ENCODE measurements at places on chromosomes 1 and 21.

DNA sequence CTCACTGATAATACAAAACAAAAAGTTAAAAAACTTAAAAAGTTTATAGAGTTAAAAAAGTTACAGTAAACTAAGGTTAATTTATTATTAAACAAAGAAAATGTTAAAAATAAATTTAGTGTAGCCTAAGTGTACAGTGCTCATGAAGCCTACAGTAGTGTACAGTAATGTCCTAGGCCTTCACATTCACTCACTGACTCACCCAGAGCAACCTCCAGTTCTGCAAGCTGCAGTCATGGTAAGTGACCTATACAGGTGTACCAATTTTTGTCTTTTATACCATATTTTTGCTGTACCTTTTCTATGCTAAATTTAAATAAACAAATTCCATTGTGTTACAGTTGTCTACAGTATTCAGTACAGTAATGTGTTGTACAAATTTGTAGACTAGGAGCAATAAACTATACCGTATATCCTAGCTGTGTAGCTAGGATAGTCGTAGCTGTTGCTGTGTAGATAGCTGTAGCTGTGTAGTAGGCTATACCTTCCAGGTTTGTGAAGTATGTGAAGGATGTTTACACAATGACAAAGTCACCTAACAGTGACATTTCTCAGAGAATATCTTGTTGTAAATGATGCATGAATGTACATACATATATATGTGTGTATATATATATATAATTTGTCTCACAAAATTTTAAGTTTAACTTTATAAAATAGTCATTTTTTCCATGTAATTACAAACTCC lies 140.2 kb downstream of the TGFB2 start:
- no peak for DNase-seq

GRCh38 chr21:27825035-27825434 lies 858.1 kb upstream of the ADAMTS5 start:
- no peak for DNase-seq

DNA sequence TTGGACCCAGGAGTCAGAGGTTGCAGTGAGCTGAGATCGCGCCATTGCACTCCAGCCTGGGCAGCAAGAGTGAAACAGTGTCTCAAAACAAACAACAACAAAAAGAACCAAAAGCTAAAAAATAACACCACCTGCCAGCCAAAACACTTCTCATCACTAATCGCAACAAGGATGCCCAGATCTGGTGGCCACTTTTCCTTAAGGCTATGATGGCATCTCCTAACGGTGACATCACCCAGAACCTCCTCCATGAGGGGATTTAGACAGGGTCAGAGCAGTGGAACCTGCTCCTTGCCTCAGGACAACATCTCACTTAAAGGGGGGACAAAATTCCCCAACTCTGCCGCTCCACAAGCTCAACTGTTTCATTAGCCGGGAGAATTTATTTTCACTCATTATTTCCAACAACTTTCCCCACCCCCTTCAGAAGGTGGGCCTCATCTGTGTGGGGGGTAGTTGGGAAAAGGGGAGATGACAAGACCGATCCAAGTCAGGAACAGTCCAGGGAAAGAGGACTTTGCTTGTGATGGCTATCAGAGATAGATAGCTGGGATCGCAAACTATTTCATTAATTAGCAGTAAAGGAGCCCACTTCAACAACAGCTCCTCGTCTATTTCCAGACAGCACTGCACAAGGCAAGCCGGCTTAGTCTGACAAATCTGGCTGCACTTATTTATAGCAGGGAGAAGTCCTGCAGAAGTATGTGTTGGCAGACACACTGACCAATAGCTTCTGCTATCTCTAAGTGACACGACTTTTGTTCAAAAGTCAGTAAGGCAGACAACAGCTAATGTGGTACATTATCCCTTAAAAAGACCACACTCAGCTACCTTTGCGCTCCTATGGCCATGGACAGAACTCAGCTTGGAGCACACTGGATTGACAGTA lies 2.6 kb downstream of the PABPC4 start:
- DNase-seq, result no peak

DNA sequence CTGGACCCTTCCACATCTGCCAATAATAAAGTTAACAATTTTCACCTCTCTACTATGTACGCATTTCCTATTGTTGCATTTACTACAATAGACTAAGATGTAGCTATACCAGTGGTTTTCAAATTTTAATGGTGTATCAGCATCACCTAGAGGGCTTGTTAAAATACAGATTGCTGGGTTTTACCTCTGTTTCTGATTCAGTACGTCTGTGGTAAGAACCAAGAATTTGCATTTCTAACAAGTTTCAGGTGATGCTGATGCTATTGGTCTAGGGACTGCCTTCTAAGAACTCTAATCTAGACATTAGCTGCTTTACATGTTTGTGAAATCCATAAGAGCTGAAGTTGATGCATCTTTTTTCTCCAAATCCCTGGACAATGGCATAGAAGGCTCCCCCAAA lies 59.7 kb downstream of the ERICH3 start:
- DNase-seq, result no peak

DNA sequence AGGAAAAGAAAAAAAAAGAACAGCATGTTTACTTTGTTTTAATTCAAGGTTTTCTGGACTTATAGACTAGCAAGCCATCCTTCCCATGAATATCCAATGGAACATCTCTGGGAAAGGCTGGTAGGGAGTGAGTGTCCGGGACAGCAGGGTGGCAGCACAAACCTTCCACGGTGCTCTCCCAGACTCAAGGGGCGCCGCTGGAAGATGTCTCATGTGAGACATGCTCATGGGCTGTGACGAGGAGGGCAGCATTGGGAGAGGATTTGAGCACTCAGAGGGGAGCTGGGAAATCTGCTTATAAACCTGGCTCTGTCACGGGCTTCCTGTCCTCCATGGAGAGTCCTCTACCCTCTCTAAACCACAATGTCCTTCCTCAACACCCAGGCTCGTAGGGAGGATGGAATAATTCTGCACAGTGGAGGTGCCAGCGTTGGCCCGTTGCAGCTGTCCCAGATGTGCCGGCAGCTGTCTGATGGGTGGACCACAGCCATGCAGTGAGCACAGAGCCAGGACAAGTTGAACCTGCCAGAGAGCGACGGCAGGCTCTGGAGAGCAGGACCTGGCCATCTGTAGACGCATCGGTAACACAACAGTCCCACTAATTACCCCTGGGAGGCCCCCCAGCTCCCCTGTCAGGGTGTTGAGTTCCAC lies 100.1 kb upstream of the IGSF21 start:
- no peak for DNase-seq

DNA sequence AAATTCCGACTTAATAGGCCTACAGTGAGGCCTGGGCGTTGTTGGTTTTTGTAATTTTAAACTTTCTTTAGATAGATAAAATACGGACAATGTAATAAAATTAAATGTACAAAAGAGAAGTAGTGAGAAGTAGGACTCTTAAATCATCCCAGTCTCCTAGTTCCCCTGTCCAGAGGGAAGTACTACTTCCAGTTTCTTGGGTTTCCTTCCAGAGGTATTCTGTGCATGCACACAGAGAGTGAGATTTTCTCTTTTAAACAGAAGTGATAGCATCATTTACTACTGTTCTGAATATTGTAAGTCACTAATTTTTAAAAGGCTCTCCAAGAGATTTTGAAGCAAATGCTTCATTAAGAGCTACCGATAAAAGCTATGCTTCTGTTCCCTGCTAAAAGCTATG lies 7.2 kb upstream of the FNBP1L start:
- DNase-seq, result no peak

- DNase-seq, result peak; percentile 19
Observed at GRCh38 chr1:232432313-232432712, 197.6 kb downstream of the SIPA1L2 start.

DNA sequence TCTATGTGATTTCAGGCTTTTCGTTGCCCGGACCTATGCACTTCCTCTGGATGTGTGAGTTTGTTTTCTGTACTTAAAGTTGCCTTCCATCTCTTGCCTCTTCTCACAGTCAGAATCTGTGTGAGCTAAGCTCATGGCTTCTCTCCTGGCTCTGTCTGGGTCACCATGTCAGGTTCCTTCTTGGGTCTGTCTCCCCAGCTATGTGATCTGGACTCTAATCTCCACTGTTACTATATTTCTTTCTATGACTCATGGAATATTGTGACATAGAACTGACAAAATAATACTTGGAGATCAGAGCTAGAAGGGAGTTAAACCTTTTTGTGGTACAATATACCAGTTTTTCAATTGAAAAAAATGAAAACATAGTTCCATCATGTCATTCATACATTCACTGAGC lies 172.7 kb upstream of the FGGY start:
- DNase-seq, result no peak

DNA sequence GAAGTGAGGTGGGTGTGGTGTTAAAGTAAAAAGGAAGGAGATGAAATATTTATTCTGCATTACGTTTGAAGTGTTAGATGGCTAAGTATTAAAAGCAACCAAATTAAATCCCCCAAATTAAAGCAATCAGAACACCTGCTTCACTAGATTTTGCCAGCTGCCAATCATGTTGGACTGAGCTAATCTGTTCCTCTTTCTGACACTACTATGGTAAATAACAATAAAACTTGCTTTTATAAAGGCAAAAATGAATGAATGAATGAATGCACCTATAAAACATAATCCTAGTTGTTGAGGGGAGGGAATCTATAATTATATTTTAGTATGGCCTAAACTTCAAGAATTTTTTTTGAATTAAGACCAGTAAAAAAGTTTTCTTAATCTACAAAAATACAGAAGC lies 51.0 kb downstream of the RAB3GAP2 start:
- DNase-seq, result no peak

DNA sequence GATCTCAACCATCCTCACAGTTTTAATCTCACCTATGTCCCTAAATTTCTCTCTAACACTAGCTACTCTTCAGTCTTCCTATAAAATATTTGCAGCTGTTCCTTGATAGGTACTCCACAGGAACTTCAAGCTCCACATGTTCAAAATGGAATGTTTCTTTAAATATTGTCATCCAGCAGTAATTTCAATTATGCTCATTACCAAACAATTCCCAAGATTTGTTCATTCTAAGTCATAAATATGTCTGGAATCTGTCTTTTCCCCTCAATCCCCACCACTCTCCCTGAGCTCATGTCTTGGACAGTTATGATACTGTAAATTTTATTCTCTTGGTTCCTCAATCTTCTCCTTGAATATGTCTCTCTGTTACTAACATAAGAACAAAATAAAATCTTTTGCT lies 214.4 kb downstream of the NRIP1 start:
- DNase-seq, result no peak

GRCh38 chr1:72064196-72065075 lies 217.9 kb downstream of the NEGR1 start:
- no peak for DNase-seq

- peak; percentile 20 for DNase-seq
Observed at GRCh38 chr1:205518661-205519540, 14.4 kb downstream of the CDK18 start.

GRCh38 chr21:30408782-30409494 lies 13.1 kb downstream of the KRTAP13-1 start:
- DNase-seq, result peak; percentile 16

- DNase-seq, result peak; percentile 3
Observed at GRCh38 chr1:32151319-32151787, 28.1 kb upstream of the TXLNA start.

- DNase-seq, result no peak
Observed at GRCh38 chr1:47616906-47617305, 179.1 kb downstream of the FOXD2 start.

DNA sequence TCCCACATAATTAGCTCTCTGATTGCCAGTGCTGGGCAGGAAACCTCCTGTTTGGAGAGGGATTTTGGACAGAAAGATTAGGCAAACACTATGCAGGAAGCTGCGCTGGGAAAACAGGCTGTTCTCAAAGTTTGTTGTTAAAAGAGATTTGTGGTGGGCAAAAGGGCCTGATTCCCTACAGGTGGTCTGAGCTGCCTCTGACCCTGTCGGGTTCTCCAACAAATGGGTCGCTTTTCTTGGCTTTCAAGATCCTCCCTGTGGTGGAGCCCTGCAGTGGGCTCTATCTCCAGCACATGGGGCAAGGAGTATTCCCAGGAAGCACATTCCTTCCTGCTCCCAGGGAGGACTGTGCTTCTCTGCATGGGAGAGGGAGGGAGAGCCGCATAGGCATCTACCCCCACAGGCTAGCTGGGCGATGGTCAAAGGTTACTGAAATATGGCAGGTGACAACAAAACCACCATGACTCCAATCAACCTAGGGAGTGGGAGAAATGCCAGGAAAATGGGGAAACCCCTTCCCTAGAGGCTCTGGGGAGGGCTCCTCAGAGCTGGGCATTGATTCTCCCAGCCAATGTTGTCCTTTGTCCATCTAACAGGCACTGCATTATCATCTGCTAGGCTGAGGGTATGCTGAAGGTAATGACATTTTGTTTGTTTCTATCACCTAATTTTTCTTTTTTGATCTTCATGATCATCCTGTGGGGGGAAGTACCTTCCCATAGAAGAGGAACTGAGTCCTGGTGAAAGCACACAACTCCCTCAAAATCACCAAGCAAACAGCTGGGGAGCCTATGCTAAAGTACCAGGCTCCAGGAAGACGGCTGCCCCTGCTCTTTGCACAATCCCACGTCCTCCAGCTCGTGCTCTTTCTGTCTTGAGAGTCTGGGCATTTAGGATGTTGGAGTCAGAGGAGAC lies 85.3 kb downstream of the PLXNA2 start:
- no peak for DNase-seq

DNA sequence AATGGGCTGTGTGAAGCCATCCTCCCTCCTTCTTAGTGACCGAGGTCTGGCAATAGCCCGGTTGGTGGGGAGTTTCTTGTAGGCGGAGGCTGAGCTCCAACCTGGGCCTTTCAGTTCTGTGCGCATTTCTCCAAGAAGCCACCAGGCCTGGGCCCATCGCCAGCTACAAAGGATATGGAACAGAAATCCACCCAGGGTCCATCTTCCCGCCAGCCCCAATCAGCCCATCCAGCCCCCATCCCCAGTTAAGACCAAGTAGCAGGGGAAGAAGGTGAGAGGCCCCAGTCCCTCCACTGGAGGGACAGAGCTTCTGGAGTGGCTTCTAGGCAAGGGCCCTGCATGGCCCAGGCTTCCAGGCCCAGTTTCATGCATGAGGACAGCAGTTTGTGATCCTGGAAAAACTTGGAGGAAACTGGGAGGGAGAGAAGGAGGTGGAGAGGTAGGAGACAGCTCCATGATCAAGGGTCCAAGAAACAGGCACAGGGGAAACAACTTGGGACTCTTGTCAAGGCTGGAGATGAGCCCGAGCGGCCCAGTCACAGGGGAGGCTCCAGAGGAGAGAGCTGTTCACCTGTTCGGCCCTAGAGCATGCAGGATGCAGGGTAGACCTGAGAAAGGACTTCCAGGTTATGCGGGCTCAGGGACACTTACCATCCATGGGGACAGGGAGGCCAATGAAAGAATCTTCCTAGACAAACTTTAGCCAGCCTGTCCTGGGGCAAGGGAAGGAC lies 261.2 kb downstream of the PTPRU start:
- no peak for DNase-seq

DNA sequence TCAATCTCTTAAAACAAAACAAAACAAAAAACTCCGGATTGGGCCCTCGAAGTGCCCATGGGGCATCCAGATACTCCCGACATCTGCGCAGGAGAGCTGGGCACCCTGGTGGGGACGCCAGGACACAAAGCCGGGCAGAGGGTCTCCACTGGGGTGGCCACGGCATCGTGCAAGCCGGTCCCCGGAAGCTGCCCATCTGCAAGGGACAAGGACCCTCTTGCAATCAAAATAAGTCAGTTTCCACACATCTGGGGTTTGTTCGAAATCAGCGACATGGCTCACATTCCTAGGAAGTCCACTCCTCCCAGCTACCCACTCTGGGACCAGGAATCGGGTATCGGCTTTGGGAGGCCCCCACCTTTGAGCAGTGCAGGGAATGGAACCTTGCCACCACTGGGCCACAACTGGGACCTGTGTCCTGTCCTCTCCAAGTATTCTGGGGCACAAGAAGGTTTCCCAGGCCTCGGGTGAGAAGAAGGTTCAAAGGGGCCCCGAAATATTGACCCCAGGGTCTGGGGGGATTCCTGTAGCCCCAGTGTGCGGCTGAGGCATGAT lies 4.6 kb upstream of the PRDM16 start:
- no peak for DNase-seq
